Fibroblast of gingiva (primary cell): ENCODE measurements at places on chromosomes 11 and 22.

DNA sequence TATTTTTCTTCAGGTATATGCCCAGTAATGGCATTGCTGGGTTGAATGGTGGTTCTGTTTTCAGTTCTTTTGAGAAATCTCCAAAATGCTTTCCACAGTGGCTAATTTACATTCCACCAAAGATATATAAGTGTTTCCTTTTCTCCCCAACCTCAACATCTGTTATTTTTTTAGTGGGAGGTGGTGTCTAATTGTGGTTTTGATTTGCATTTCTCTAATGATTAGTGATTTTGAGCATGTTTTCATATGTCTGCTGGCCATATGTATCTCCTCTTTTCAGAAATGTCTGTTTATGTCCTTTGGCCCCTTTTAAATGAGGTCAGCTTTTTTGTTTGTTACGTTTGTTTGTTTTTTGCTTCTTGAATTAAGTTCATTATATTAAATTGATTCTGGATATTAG, 760.2 kb downstream of the KCNA4 start:
- DNase-seq: no peak

- no peak for DNase-seq
Observed at GRCh38 chr11:94830722-94831510, 62.8 kb downstream of the AMOTL1 start.

- no peak for DNase-seq
Observed at GRCh38 chr22:37842015-37842793, 1.9 kb downstream of the ANKRD54 start.

- no peak for DNase-seq
Observed at GRCh38 chr11:125429807-125430678, 66.0 kb downstream of the FEZ1 start.

DNA sequence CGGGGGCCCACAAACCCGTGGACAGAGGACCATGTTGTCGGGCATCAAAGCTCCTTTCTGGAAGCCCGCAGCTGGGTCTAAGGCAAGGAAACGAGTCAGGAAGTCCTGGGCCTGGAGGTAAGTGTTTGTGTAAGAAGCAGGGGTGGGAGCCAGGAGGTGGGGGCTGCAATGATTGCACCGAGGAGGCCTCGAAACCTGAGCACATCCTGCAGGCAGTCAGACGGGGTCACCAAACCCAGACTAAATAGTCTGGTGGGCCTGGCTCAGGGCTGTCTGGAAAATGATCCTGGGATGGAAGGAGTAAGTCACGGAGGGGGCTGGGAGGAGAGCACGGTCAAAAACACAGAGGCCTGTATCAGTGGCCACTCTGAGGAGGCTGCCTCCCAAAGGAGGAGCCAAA, 539.2 kb downstream of the MN1 start:
- no peak for DNase-seq

DNA sequence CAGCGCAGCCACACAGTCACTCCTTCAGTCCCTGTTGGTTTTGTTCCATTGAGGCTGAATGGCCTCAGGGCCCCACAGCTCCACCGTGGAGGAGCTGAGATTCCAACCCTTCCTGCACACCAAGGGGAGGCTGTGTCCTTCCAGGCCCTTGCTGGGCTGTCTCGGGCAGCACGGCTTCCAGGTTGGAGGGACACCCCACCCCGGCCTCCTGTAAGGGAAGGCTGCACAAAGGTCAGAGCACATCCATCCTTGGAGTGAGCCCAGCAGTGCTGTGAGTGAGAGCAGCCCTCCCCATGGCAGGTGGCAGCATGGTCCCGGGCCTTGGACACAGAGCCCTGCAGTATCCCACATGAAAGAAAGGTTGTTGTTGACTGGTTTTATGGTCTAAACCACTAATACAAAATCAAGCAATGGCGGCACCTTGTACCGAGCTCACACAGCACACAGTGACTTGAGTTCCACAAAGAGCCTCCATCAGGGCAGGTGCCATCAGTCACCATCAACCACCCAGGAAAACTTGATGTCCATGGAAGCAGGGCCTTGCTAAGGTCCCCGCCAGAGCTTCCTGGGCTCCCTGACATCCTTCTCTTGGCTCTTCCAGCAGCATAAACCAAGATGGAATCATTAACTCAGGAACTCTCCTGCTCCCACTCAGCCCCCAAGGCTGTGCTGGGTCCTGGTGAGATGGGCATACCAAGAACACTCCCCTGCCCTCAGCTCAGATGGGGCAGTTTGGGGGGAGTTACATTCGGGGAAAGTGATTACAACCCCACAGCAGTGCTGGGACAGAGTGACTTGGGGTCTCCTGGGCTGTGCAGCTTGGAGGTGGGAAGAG, 1500.4 kb downstream of the TBC1D22A start:
- DNase-seq: no peak

GRCh38 chr11:117160826-117161225, 16.7 kb downstream of the PAFAH1B2 start:
- DNase-seq: no peak

GRCh38 chr22:31958625-31959239, 14.4 kb downstream of the YWHAH start:
- no peak for DNase-seq

DNA sequence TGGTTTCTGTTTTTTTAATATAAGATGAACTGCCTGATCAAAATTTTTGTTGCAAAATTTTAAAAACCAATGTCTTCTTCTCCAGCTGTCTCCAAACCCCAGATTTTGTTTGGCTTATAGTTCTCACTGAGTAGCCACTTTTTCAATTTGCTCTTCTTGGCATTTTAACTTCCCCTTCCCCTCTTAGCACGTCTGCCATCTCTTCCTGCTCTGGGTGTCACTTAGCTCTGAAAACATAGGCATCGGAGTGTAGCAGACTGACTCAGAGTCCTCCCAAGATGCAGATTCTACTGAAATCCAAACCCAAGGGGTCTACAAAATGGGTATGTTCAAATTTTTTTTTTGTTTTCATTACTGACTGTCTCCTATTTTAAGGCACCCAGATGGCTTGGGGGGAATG, 270.3 kb upstream of the KIRREL3 start:
- no peak for DNase-seq

DNA sequence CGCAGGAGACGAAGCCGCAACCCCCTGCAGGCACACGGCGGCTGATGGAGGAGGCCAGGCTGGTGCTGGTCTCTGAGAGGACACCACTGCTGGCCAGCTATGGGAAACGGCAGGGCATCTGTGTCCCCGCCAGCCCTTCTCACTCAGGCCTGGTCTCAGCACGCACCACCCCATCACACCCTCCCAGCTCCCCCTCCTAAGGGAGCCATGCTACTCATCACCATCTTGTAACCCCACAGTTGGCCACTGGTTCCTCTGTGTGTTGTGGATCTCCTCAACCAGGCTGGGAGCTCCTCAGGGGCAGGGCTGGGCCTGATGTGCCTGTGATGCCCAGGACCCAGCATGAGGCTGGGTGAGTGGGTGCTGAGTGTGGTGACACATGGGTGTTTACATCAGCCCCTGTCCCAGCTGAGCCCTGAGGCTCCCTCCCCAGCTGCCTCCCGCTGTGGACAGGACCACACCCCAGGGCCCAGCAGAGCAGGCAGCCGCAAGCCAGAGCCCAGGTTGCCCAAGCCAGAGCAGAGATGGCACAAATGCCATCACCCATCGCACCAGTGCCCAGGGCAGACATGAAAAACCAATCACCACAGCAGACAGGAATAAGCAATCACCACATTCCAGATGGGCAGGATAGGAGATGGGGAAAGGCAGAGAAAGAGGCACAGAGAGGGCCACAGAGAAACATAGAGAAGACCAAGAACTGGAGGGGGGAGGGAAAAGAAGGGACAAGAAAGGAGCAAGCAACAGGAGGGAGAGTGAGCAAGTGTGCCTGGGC, 8.2 kb downstream of the ARVCF start:
- no peak for DNase-seq
